Activated gamma-delta T cell treated with anti-CD3 and anti-CD28 coated beads, Interleukin-2, amount 50 U/mL, for 16 hours (primary cell): ENCODE measurements at places on chromosomes 6 and 20.

DNA sequence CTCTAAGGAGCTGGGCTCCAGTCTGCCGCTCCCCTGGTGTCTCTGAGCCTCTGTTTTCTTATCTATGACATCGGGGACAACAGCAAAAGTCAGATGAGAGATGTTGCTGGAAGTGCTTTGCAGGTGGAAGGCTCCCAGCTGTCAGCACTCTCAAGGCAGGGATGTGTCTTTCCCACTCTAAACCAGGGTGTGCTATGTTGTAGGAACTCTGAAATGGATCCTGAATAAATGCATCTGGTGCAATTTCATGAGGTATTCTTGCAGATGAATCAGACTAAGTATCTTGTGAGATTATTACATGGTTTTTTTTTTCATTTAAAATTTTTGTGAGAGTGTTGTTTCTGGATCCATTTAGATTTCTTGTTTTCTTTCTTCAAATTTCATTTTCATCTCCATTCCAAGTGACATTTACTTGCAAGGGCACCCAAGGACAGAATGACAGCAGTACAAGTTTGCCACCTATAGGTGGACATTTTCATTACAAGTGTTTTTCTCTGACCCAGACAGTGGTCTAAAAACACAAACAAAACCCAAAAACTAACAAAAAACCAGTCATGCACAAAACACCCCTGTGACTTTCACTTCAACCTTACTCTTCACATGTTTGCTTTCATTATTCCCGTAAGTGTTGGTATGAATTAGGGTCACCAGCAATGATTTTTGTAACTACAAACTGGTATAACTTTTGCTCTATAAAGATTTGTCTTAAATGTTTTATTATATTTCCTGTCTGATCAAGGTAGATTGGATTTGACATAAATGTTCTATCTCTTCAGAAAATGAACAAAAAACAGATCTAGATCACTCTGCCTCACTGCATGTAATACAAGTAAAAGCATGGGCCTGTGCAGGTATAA, 14.7 kb upstream of the SIM1 start:
- DNase-seq: no peak

GRCh38 chr20:48242623-48243022, 457.3 kb upstream of the SULF2 start:
- no peak for DNase-seq

DNA sequence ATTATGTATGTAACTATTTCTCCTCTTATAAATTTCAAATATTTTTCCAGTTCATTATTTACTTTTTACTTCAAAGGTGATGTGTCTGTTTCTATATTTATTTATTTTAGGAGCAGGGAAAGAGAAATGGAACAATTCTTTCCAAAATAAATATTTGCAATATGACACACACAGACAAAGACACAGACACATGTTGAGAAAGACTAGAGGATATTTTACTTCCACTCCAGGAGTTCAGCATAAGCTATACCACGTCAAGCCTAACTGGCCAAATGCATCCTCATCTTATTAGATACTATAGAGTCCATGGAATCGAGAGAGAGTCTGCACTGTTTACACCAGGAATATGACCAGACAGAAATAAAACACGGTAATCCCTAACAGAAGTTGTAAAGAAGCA, 13.3 kb downstream of the RALGAPA2 start:
- no peak for DNase-seq

DNA sequence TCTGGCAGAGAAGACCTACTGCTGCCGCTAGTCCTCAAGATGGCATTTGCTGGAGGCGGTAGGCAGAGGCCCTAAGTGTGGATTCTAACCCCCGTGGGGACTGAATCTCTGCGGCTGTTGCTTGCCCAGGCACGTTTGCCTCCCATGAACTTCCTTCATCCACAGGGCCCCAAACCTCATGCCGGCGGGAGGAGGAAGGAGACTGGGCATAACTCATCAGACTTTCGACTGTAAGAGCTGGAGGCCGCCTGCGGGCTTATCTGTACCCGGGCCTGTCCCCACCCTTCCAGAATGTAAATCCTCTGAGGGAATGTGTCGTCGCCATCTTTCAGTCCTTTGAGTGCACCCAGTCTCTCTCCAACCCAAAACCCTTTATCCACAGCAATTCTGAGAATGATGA, 990 bp downstream of the ZFP57 start:
- DNase-seq: no peak

- DNase-seq: no peak
Observed at GRCh38 chr20:50328222-50328979, 137.8 kb downstream of the CEBPB start.

DNA sequence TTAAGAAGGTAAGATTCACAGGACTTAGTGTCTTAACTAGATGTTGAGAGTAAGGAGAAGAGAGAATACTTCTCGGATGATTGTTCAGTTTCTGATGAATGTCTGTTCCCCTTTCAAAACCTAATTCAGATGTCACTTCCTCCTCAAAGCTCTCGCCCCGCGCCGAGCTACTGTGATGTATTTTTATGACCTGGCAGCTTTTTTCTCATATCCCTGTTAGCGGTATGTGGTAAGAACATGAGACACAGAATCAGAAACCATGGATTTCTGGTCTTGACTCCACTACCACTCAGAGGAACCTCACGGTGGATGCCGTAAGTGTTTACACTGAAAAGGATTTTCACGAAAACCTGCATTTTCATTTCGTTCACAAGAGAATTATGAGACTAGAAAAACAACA, 48.4 kb downstream of the CEP43 start:
- no peak for DNase-seq

DNA sequence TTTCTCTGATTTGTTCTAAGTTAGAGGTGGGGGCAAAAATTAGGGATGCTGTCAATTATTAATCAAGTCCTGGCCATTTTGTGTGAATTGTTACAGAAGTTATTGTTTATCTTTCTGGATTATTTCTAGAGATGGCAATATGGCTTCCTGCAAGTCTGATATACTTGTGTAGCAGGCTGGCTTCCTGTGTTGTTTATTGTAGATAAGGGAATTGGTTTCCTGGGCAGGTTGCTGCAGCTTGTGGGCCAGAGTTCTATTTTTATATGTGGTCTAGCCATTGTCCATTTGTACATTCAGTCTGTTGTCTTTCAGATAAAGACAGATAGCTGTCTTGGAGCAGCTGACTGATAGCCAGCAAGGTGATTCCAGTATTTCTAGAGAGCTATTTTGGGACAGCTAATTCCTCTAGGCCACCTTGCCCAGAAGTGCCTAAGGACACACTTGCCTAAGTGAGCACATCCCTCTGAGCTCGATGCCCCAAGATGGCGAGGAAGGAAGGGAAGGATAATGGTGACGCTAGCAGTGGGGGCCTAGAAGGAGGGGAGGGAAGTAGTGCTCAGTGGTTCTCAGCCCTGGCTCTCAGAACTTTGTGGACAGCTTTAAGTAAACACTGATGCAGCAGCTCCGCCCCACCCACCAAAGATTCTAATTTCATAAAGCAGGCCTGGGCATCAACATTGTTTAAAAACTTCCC, 25.5 kb downstream of the DDO start:
- no peak for DNase-seq

DNA sequence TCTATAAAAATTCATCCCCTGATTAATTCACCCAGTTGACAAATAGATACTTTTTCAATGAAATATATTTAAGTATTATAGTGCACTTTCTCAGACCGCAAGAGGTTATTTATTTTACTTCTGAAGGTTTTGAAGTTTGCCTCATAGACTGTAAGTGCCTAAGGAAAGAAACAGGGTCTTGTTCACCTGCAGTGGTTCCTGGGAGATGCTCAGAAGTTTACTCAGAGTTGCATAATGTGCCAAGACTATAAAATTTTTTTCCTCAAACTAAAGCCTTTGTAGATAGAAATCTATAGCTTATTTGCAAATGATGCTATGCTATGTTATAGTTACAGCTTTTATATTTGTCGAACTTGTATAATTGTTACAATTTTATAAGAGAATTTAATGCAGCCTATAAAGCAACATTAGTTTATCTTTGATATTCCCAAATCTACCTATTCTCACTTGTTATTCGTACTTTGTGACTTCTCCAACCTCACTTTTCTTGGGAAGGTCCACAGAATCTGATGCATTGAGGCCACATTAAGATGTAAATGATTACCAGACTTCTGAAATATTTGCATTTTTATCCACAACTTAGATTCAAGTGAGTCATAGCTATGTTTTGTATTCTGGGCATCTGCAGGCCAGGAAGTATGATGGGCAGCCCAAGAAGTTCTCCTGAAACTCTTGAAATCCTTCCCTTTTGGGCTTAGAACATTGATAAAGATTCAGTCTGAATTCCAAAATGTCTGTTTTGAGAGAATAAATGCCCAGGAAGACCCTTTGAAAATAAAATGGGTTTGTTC, 35.7 kb downstream of the KCNQ5 start:
- DNase-seq: no peak

DNA sequence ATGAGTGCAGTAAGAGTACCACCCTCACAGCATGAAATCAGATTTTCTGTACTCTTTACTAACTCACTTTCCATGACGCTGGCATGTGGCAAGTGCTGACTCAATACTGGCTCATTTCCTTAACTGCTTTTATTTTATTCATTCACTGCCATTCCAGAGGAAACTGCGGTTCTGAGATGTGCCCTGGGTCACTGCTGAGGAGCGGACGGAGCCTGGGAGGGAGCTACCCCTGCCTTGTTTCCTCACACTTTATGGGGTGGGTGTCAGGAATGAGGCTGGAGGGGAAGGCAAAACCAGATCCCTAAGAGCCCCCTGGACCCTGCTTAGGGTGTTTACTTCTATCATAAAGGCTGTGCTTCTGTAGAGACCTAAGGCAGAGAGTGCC, 14.4 kb downstream of the NT5E start:
- no peak for DNase-seq

GRCh38 chr6:43091436-43091991, 15.4 kb downstream of the PTK7 start:
- DNase-seq: no peak

DNA sequence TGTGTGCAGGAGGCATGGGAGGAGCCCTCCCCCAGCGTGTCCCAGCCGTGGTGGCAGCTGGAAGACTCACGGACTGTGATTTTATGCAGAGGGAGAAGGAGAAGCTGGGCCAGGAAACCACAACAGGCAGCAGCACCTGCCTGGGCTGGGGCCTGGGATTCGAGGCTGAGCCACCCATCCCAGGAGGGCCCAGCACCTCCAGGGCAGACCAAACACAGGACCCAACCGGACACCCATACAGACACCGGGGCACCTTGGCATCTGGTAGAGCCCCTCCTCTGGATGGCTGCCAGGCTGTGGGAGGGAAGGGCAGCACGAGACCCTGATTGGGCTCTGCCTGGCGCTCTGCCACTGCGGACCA, 41.7 kb upstream of the CHRNA4 start:
- DNase-seq: no peak

GRCh38 chr6:106442395-106442794, 81.9 kb downstream of the CRYBG1 start:
- DNase-seq: no peak

- peak; percentile 30 for DNase-seq
Observed at GRCh38 chr20:45823949-45824835, 2.9 kb downstream of the TNNC2 start.

- no peak for DNase-seq
Observed at GRCh38 chr6:43916924-43917877, 147.2 kb downstream of the VEGFA start.

DNA sequence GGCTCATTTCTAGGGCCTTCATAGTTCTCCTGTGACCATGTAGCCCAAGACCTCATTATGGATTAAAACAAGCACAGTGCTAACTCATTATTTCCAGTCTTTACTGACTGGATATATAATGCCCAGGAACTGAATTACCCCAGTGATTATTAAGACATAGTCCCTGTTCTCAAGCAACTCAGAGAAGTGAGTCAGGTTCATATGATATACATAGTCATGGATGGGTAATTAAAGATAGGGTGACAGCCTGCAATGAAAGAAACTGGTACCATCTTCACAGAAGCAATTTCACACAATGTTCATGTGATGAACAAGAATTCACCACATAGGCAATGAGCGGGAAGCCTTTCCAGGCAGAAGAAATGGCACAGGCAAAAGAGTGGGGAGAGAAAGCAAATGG, 3.5 kb downstream of the TRIM27 start:
- no peak for DNase-seq

GRCh38 chr6:45652416-45652815, 274.7 kb upstream of the SUPT3H start:
- no peak for DNase-seq

- DNase-seq: no peak
Observed at GRCh38 chr6:18347021-18347577, 40.1 kb upstream of the RNF144B start.
